Breast epithelium (tissue), 4 donors: ENCODE measurements at places on chromosomes 6 and 20.

GRCh38 chr6:40543776-40544175, 43.4 kb downstream of the LRFN2 start:
- DNase-seq, result no peak

GRCh38 chr6:71239694-71240093, 48.9 kb upstream of the OGFRL1 start:
- no peak for DNase-seq

DNA sequence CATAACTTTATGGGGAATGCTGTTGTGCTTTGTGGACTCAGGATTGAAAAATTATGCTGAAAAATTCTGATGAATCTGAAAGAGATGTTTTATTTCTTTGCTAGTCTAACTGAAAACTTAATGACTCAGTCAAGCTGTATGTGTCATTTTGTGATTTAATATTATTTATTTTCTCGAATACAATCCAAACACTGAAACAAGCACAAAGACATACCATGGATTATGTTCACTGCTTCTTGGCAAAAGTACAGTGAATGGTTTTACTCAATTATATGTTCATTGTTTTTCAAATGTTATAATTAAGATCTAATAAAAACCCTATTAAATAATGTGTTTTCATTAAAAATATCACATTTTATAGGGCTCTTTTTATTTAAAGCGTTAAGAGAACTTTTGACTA, 330.6 kb upstream of the EPHA7 start:
- no peak for DNase-seq

- DNase-seq, result no peak
Measured at GRCh38 chr20:6485351-6485750, 282.1 kb upstream of the BMP2 start.

- DNase-seq, result no peak
Measured at GRCh38 chr6:6663421-6664135, 75.1 kb downstream of the LY86 start.

- no peak for DNase-seq
Measured at GRCh38 chr6:63689421-63689820, 53.8 kb downstream of the PHF3 start.

DNA sequence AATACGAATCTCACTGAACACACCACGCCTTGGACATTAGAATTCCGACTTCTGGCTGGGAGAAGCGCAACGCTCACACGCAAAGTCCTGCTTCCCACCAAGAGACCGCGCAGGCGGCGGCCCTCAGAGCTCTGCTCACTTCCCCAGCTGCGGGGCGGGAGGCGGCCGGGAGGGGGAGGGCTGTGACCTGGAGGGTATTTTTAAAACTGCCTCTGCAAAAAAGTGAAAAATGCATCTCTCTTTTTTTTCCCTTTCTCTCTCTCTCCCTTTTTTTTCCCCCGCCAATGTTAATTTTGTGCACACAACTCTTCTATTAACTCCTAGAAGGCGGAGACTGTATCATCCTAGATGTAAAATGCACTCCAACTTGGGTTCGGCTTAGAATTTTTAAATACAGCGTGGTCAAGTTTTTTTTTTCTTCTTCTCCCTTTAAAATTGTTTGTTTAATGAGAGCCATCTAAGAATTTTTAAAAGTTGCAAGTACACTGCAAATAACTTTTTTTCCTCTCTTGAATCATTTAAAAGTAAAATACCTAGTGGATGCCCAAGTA, 66.4 kb downstream of the STX11 start:
- DNase-seq, result no peak

GRCh38 chr20:1803932-1804501, 91.2 kb upstream of the SIRPA start:
- DNase-seq, result no peak

DNA sequence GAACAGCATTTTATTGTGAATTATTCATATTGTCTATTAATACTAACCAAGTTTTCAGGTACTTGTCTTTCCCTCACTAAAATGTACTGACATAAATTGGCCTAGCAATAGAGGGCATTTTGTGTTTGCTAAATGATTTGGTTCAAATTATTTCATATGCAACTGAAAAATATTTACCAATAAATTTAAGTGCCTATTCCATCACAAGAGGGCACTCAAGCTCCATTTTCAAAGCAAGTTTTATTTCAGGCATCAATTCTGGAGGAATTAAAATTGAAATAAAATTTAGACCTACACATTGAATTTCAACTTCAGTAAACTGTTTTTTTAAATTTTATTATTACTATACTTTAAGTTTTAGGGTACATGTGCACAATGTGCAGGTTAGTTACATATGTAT, 114.3 kb upstream of the SYNCRIP start:
- DNase-seq, result no peak

GRCh38 chr6:121791396-121792315, 356.2 kb downstream of the GJA1 start:
- no peak for DNase-seq

- DNase-seq, result no peak
Measured at GRCh38 chr20:1937316-1937976, 42.2 kb downstream of the SIRPA start.

GRCh38 chr6:37256692-37257319, 766 bp upstream of the TBC1D22B start:
- no peak for DNase-seq

GRCh38 chr6:118391086-118391485, 157.0 kb upstream of the PLN start:
- no peak for DNase-seq

DNA sequence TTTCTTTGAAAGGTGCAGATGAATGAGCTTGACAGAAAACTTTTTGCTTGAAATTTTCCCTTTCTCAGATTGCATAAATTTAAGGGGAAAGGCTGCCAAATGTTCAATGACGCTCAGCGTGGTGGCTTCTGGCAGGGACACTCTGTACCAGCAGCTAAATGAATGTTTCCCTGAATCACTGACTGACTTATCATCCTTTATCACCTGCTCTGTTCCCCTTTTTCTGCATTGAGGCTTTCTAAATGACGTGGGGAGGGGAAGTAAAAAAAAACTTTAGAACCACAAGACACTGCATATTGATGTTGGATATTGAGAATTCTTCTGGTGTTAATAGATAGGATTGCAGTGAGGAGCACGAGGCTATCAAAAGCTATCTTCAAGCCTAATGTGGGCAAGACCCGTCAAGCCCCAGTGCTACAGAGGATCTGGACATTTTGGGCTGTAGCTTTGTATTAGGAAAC, 46.9 kb upstream of the ENPP5 start:
- DNase-seq, result no peak

DNA sequence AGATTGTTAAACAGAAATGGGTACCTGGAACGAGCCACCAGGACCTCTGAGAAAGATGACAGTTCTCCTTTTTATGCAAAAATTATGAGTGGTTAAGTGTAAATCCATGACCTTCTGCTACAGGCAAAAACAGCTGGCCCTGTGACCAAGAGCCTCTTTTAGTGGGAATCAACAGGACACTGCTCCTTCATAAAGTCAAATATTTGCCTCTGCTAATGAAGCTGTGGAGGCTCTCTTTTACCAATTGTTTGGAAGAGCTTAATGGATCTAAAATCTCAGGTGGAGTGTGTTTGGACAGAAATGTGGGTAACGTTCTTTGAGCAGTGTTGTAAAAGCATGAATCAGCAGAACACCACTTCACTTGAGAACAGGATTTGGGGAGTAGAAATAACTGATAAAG, 117.5 kb upstream of the PCSK2 start:
- DNase-seq, result no peak

DNA sequence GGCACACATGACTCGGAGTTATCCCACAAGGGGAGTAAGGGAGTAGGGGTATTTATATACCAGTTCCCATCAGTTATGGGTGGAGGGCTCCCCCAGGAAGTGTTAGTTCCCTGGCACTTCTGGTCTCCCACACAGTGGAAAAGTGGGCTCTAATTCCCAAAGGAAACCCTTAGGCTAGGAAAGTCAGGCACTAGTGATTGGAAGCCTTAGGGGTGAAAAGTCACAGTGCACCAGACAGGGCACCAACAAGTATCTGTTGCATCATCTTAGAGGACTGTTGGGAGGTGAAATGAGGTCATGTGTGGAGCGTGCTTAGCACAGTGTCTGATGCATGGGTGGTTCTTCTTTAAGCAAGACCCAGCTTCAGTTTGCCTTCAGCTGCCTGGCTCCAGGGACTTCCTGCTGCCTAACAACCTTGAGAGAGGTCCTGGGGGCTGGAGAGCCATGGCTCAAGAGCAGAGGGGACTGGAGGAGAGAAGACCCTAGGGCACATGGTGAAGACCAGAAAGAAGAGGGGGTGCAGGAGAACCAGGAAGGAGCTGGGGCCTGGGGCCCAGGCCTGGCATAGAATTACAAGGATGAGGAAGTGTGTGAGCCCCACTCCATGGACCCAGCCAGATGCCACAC, 7.5 kb upstream of the FOXP4 start:
- no peak for DNase-seq

DNA sequence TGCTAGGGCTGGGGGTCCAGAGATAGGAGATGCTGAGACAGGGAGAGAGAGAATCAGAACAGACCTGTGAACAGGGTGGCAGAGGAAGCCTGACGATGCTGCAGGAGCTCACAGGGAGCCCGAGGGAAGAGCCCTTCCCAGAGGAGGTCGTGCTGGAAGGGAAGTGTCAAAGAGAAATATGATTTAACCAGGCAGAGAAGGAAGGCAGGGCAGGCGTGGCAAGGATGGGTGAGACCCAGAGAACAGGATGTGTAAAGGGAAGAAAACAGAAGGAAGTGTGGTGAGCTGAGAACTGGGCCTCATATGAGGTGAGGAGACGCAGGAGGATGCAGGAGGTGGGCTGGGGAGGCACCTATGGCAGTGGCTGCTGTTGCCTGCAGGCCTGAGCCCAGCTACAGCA, 105.6 kb downstream of the ZDHHC14 start:
- DNase-seq, result no peak

- no peak for DNase-seq
Measured at GRCh38 chr20:2829376-2829775, 11.1 kb downstream of the PCED1A start.

- DNase-seq, result no peak
Measured at GRCh38 chr20:59777331-59777725, 156.1 kb downstream of the SYCP2 start.

DNA sequence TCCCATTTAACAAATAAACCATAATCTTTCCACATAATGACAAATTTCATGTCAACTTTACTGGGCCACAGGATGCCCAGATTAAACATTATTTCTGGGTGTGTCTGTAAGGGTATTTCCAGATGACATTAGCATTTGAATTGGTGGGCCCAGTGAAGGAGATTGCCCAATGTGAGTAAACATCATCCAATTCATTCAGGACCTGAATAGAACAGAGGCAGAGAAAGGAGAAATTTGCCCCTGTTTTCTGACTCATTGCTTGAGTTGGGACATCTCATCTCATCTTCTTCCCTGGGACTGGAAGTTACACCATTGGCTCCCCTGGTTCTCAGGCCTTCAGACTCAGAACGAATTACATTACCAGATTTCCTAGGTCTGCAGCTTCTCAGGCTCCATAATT, 142.9 kb downstream of the TPBG start:
- DNase-seq, result no peak

- no peak for DNase-seq
Measured at GRCh38 chr6:129350278-129350677, 359.7 kb downstream of the ARHGAP18 start.

GRCh38 chr20:24289737-24290481, 179.5 kb upstream of the SYNDIG1 start:
- no peak for DNase-seq

- DNase-seq, result no peak
Measured at GRCh38 chr6:152161501-152161900, 354.0 kb downstream of the ESR1 start.

- no peak for DNase-seq
Measured at GRCh38 chr6:27096834-27097511, 150.5 kb upstream of the PRSS16 start.

GRCh38 chr6:136191606-136192312, 58.4 kb downstream of the MTFR2 start:
- no peak for DNase-seq
